Stimulated activated CD4-positive, alpha-beta T cell treated with anti-CD3 and anti-CD28 coated beads, Interleukin-4, amount 100 ng/mL, for 1 hour (primary cell): ENCODE measurements at places on chromosomes 11 and 22.

GRCh38 chr11:109864151-109864661, 229.0 kb upstream of the ZC3H12C start:
- DNase-seq = no peak

- DNase-seq = no peak
Observed at GRCh38 chr11:93746101-93746500, 4.6 kb downstream of the C11orf54 start.

- DNase-seq = no peak
Observed at GRCh38 chr22:35809816-35810215, 92.1 kb downstream of the APOL5 start.

GRCh38 chr11:123431619-123432018, 1.6 kb downstream of the GRAMD1B start:
- DNase-seq = no peak

- DNase-seq = no peak
Observed at GRCh38 chr11:79807506-79807905, 366.7 kb upstream of the TENM4 start.

- no peak for DNase-seq
Observed at GRCh38 chr11:124892146-124892545, 5.5 kb downstream of the ROBO4 start.

GRCh38 chr11:16191212-16191867, 165.0 kb downstream of the SOX6 start:
- no peak for DNase-seq

DNA sequence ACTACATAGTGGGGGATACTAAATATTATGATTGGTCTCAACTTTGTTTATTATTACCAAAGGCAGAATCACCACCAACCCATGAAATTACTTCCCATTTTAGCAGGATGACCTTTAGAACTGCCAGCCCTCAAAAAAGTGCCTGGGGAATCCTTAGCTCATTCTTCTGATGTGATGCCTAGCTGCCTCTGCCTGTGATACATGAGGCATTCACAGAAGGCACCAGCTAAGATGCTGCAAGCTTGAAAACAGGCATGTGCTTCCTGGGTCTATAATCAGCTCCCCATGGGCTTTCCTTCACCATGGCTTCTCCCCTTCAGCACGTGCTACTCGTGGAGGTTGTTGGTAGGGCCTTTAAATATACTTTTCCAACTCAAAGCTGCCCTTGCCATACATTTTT, 50.4 kb upstream of the ARHGAP20 start:
- no peak for DNase-seq

DNA sequence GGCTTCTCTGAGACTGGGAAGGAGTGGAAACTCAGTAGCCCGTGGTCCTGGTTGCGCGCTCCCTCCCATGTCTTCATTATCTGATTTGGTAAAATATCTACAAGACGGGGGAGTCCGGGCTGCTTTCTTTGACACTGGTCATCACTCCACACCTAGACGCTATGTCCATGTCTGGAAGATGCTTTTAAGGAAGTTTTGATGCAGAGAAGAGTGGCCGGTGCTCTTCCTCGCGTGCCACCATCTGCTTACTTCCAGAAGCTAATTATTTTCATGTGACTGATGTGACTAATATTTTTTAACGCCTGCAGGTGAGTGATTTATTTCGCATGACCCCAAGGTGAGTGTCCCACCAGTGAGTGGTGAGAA, 339 bp upstream of the TRIM21 start:
- no peak for DNase-seq

DNA sequence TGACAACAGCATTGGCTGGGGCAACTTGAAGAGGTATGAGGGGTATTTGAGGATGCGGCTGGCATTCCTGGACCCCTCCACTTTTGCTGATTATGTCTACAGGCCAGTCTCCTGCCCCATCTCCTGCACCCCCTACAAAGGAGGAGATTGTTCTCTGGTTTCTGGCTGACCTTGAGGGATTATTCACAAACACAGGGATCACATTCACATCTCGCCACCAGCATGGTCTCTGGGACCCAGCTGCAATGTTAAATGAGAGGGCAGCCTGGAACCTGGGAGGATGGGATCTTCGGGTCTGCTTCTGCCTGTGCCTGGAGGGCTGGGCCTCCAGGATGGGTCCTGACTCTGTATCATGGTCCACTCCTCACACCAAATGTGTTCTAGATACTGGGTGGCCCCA, 32.8 kb upstream of the MYEOV start:
- no peak for DNase-seq

DNA sequence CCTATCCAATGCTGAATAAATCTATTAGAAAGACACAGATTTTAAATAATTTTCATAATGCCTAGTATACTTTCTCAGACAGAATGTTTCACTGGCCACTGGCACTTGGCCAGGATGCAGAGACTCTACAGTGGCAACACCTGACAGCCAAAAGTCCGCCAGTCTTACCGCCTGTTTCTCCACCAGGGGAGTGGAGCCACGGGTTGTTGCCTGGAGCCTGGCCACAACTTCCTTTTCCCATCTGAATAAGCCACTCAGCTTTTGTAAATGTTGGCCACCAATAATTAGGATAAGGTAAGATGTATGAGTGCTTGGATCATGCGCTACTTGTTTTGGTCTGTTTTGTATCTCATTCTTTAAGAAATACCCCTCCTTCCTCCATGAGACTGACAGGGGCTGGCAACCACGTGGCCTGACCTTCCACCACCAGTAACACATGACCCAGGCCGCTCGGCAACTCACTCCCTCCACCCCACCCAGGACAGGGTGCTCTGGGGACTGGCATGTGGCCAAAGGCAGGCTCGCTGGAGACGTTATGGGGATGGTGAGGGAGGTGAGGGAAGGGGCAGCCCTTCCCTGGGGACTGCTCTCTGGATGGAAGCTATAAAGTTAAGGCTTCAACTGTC, 93.0 kb upstream of the BID start:
- DNase-seq = no peak

GRCh38 chr11:125701018-125701610, 20.5 kb upstream of the ACRV1 start:
- no peak for DNase-seq

DNA sequence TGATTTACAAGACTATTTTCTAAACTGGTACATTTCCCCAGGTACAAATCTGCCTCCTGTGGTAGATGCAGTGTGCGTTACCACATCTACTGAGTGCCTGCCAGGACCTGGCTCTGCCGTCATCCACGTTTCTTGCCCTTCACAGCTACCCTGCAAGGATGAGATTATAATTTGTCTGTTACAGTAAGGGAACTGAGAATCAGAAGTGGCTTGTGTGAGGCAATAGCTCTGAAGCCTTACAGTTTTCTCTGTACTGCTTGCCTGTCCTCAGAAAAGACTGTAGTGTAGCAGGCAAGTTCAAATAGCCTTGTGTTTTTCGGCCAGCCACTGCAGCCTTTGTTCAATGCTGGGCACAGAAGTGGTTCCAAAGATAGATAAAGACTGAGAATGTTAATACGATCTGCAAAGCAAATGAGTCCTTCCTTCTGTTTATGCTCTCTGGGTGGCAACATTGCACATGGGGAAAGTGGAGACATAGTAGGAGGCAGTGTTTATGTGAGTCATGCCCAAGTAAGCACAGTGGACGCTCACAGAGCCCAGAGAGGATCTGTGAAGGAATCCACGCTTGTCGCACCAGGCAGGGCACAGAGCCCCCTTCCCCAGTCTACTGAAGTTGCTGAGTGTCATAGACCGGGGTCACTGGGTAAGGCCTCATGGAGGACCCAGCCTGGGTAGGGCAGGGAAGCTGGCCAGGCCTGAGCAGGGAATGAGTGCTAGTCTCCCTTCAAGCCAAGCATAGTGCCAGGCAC, 49.1 kb downstream of the MICAL2 start:
- DNase-seq = no peak

DNA sequence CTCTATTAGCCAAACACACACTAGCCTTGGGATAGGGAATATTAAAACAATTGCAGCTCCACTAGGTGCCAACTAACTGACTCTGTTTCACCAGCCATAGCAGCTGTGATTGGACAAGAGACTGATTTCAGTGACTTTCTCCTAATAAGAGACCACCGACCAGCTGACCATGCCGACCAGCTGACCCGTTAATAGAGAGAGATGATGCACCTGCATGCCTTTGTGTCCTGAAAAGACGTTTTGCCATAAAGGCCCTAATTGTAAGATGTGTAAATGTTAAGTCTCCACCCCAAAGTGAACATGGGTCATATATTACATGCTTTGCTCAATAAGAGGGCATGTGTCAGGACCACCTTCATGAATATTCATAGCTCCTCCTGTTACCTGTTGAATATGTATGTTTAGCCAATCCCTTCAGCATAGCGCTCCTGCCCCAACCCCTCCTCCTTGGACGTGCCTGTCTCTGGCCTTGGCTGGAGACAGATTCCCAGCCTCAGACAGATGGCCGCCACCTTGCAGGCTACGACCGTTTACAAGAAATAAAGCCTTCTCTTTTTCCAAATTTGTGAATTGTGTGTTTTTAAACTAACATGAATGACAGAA, 1.3 kb upstream of the NADSYN1 start:
- DNase-seq = no peak

DNA sequence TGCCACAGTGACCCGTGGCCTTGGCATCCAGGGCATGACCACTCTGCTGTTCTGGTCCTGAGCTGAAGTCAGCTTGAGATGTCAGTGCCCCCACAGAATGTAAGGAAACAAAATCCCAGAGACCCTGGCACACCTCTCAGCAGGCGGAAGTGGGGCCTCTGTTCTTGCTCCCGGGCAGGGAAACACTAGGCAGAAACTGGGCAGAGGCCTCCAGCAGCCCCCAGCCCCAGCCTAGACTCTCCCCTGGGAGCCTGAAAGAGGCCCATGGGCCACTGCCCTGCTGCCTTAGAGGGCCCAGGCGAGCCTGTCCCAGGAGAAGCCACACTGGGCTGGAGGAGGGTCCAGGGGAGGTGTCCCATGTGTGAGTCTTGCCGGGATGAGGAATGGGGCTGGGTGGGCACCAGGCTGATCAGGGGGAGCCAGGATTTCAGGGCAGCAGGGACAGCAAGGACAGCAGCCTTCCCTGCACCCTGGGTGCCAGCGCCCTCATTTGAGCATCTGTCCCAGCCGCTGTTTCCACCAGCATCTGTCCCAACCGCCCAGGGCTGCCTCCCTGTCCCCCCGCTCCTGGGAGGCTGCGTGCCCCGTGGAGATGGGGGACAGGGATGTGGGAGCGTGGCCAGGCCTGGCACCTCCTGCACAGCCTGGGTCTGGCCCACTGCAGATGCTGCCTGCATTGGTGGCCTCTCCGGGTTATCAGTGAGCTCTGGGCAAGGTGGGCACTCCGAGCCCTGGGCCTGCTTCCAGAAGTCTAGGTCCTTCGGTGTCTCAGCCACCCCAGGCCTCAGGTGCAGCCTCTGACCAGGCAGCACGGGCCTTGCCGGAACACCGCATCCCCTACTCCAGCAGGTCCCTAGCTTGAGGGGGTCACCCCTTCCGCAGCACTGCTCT, 1072.4 kb downstream of the BRD1 start:
- DNase-seq = no peak

DNA sequence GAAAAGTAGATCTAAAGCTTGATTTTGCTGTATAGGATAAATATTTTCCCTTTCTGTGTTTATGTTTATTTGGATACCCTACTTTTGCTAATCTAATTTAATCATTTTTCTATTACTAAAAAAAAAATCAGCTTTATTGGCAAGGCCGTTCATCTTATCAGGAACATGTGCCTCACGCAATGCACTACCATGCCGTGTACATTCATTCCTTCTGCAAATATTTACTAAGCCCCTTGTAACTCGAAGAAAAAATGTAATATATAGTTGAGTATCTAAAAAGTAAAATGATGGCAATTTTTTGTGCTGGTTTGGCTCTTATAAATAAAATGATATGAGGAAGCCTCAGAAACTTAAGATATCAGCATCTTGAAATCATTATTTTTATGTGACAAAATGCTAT, 8.9 kb downstream of the UVRAG start:
- DNase-seq = no peak

GRCh38 chr11:83464160-83464944, 178.2 kb upstream of the CCDC90B start:
- no peak for DNase-seq

DNA sequence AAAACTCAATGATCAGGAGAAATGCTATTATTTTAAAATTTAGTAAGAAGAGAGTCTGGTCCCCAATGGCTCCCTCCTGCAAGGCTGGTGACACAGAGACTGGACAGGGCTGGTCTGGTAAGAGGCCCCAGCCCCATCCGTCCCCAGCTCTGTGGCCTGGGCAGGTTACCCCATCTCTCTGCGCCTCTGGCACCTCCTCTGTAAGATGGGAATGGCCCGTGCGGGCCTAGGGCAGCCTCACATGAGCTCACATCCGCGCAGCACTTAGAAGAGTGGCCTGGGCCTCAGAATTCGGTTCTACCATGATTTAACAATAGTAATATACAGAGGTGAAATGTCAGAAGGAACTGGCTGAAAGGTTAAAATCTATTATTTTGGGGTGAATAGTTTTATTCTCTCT, 1.2 kb downstream of the APOBEC3F start:
- no peak for DNase-seq

DNA sequence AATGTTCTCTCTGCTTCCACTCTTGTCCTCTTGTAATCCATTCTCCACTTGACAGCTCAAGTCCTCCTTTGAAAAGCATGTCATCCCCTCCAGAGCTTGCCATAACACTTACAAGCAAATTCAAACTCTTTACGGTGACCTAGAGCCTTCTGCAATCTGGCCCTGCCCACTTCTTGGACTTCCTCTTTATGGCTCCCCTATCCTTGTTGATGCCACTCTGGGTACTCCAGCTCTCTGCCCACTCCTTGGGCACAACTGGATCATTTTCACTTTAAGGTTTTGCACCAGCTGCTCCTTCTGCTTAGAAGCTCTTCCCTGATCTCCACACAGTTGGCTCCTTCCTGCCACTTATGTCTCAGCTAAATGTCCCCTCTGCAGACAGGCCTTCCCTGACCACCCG, 217.9 kb downstream of the DSCAML1 start:
- DNase-seq = no peak

DNA sequence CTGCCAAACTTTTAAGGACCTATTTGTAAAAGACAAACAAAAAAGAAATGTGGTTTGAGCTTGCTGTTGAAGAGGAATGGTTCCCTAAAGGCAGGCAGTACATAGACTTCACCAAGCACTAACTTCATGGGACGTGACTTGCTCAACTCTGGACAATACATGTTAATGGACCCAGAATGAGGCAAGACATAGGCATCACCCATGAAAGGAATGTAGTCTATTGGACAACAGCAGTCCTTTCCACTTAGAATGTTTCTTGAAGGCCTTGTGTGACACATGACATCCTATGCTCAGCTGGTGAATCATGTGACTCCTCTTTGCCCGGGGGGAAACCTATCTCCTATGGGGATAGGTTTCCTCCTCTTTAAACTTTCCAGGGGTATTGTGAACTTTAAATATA, 246.4 kb upstream of the BLID start:
- DNase-seq = no peak
